ENCODE measurements at places on chromosomes 4 and X.

DNA sequence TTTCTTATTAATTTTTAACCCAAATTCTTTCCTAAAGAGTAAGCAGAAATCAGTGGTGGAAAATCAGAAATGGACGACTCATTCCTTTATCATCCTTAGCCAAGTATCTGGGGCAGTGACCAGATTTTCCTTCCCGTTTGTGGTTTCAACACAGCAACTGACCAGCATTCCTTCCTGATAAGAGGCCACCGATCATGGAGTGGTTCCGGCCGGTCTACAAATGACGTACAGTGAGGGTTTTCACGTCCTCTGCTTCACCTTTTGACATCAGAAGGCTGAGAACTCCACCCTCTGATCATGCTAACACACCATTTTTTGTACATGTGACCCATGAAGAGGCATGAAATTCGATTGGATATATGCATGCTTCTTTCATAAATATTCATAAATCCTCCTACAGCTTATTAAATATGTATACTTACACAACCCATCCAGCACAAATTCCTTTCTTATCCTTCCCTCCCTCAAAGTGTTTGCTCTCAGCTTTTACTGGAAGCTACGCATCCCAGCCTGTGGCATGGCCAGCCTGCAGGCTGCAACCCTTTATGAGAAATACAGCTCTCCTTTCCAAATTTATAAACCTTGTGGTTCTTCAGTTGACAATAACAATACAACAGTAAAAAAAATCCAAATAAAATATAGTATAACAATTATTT, 173.0 kb upstream of the CASK start:
- no peak for DNase-seq

DNA sequence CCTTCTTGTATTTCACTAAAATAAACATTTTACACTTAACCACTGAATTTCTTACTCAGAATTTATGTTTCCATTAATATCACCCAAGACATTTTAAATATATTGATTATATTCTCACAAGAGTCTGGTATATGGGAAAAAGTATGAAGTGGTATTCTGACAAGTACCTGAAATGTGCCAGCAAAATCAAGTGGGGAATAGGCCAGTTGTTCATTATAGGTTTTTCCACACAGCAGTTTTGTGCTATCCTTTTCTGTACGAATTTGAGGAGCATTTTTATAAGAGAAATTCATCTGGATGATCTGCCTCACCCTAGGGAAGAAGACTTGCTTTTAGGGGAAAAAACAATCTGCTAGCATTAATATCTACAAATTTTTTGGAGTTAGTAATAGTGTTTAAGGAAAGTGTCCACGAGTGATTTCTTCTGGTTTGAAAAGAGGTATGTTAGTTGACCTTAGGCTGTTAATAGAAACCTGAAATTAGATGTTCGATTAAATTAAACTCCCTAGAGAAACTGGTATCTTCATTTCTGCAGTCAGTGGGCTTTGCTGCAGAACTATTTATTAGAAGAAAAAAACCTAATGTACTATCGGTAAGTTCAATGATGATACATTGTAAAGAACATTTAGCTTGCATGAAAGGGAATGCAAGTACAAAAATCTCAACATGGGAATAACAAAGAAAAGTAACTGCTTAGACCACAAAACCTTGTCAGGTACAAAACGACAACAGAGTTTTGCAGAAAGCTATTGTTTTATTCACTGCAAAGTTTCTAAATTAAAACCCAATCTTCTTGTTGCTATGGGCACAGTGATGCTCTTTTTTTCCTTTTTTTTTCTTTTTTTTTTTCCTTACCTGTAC, 1.8 kb downstream of the KLF3 start:
- no peak for DNase-seq

DNA sequence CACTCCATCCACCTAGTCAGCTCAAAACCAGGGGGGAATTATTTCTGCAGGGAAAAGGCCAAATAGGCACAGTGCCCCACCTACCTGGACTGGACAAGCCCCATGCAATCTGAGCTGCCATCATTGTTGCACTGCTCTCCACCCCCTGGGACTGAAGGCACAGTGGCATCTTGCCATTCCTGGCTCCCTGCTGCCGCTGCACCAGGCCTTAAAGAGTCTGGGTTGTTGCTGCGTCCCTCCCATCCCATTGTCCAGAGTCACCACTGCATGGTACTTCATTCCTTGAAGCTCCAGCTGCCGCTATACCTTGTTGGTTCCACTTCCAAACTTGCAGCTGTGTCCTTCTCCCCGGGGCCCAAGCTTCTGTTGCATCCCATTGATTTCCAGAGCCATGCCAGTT, 629.7 kb downstream of the STIM2 start:
- no peak for DNase-seq

DNA sequence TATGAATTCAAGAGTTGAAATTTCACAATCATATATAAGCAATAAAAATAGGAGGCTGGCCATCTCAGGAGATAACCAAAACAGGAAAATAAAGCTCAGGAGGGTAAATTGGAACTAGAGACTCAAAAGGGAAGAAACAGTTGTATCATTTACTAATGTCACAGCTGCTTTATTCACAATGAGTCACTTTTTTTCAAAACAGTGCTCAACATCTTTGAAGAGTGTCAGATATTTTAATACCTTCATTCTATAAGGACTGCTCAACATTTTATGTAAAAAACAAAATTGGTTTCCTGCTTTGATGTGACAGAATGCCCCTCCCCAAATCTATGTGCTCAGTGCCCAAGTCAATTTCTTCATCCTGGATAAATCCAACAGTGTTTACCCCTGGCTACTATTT, 97.7 kb downstream of the DDX60 start:
- no peak for DNase-seq

DNA sequence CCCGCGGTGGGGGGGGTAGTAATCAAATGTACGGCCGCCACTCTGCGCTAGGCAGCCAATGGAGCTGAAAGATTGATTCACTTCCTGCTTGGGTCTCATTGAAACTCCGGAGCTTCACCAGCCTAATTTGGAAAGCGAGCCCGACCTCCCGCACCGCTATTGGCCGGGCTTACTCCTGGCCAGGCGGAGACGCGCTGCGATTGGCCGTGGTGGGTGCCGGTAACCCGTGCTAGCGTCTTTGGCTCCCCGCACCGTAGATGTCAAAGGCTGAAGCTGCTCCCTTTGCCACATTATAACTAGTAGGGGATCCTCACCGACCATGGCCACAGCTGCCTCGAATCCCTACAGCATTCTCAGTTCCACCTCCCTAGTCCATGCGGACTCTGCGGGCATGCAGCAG, at the start of gene POU3F4:
TSS of gene POU3F4 (plus strand) at position 285 of the 400 bp plus-strand sequence. CDS start at position 320, 35 bp downstream.
- DNase-seq = no peak

DNA sequence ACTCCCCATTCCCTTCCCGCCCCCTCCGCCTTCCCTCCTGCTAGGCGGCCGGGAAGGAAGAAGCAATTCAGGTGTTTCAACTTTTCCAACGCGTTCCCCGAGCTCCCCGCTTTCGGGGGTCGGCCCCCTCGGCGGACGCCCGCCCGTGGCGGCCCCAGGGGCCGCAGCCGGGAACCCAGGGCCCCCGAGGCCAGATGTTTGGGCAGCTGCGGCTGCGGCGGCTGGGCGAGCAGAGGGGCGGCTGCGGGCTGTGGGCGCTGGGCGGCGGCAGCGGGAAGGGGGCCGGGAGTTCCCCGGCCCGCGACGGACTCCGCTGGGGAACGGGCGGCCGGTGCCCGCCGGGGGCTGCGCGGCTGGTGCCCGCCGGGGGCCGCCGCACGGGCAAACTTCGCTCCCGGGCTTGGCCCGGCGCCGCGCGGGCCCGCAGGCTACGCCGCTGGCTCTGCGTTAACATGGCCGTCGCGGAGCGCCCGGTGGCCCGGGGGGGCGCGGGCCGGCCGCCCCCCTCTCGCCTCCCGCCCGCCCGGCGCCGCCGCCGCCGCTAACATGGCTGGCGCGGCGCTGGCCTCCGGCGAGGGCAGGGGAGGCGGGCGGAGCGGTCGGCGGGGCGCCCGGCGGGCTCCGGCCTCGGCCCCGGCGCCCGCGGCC, 510 bp downstream of the HMGB3 start:
- no peak for DNase-seq

- DNase-seq = no peak
These were observed 58.3 kb downstream of the RAI2 start for GRCh38 chrX:17802756-17803155.

DNA sequence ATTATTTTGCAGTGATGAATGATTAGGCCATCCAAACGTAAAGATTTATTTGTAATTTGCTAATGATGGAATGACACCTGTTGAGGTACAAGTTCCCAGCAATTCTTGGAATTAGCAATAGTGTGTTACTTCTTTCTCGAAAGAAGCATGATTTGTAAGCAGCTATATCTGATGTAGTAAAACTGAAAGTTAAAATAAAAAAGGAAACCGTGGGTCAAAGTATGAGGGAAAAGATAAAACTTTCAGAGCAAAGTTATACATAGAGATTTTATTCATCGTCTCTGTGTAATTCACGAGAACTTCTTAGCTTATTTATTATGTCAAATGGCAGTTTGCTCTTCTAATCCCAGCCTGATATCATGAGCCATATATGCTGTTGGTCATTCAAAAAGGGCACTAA, 59.0 kb downstream of the NFKB1 start:
- DNase-seq = no peak

DNA sequence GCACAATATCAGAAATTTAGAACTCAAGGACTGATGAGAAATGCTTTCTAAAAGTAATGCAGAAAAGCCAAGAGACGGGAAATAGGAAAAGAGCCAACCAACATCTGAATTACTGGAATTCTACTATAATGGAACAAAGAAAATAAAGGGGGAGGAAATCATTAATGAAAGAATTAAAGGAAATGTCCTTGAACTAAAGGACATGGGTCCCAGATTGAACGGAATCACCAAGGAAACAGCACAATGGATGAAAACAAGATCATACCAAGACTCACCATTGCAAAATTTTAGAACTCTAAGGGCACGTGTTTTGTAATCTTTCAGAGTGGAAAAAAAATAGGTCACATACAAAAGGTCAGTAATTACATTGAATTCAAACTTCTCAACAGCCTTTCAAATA, 35.9 kb downstream of the HPGDS start:
- no peak for DNase-seq

DNA sequence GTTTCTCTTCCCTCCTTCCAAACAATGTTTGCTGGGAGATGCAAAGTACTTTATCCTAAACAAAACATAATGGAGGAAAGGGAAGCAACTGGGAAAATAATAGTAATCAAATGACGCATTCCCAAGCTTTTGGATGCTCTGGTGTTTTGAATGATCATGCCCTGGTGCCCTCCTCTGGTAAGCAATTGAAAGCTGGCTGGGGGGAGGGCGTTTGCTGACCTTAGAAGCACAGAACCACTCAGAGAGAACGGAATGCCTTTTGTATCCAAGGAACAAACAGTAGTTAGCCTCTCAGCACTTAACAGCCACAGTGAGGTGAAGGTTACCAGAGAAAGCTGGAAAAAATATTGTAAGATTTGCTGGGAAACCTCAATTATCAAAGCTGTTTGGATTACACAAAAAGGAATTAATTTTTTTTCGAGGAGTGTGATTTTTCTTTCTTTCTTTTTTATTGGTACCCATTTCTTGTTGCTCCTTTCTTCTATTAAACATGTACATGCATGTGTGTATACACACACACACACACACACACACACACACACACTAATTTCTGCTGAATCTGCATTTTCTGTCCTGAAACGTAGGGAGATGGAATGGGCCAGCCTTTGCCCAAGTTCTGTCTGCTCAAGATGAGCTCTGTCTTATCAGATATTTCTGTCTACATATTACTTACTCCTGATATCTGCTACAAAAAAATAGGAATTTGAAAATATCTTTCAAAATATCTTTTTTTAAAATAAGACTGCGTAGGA, 155.8 kb upstream of the IGFBP7 start:
- no peak for DNase-seq
